ENCODE measurements at places on chromosomes 3 and 15.
A peak's percentile ranks its signal among the peaks of the same experiment; 100 is the strongest.

DNA sequence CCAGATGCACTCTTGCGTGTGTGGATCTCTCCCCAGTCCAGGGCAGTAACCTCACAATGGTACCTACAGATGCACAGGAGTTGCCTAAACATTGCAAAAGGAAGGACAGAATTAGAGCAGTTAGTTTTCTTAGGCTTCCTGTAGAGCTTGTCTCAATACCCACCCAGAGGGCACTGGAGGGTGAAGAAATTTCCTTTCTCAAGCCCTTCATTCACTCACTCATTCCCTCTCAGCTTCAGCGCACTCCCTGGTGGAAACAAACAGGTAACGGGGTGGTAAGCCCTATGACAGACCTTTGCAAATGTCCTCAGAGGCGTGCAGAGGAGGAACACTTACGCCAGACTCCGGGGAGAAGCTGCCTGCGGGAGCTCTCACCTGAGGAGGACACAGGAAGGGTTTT is 267.4 kb upstream of the HES1 start:
- DNase-seq: no peak

DNA sequence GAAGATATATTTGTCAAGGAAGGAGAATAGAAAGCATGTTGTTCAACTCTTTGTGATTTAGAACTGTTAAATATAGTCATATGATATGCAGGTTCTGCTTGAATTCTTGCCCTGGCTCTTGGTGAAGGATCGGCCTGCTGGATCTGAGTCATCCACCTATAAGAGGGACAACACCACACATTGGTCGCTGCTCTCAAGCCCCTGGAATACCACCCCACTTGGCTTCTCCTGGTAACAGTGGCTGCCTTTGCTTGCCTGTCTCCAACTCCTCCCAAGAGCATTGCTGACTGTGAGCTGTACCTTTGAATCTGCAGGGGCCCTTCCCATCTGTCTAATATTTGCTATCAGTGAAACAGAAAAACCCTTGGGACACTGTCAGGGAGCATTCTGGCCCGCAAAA is 78.9 kb upstream of the DGKG start:
- no peak for DNase-seq

DNA sequence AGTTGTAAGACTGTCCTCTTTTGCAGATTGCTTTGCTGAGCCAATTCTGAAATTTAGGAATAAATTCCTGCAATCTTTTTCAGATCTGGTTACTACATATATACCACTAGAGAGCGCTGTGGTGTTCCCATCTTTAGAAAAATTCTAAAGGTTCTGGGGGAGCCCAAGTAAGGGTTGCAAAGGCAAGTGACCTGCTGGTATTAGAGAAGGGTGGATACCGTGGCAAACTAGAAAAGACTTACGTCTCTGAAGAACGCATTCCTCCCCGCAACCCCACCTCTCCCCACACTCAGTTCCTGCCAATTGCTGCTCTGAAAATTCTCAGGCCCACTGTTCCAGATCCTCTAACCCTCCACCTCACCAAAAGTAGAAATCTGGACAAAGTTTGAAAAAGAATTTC is 48.5 kb downstream of the EFHB start:
- DNase-seq: peak; percentile 46

DNA sequence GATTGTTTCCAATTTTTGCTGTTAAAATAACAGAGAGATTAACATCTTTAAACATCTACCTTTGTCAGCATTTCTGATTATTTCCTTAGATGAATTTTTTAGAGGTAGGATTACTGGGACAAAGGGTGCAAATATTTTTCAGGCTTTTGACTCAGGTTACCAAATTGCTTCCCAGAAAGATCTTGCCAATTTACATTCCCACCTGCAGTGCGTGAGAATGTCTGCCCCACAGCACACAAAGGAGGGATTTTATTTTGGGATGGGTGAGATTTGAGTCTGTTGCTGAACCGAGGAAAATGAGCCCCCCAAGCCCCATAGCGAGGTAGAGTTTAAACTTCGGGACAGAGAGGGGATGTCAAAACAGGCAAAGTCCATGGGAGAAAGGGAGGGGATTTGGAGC is 25.9 kb upstream of the RNU6-1 start:
- DNase-seq: no peak

DNA sequence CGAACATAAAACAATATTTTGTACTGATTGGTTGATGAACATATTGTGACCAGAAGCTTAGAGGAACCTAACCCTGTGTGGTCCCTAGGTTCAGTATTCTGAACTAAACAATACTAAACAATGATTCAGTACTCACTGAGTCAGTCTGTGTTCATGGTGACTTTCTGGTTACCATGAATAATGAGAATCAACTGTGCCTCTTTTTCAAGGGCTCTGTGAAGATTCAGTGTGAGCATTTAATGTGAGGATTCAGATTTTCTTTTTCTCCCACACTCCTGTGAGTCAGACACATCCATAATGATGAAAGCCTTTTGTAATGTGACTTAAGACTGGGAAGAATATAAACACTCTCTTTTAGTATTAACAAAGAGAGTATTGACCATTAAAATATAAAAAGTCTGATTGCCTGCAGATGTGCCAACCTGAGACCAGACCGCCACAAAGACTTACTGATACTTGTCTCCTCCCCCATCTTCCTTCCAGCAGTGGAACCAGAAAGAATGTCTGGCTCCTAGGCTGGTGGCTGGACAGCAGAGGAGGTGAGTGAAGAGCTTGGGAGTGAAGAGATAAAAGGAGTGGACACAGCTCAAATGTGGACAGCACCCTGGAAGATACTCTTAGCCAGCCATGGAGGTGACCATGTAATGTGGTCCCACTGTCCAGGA is 17.6 kb upstream of the ACTL6A start:
- no peak for DNase-seq

DNA sequence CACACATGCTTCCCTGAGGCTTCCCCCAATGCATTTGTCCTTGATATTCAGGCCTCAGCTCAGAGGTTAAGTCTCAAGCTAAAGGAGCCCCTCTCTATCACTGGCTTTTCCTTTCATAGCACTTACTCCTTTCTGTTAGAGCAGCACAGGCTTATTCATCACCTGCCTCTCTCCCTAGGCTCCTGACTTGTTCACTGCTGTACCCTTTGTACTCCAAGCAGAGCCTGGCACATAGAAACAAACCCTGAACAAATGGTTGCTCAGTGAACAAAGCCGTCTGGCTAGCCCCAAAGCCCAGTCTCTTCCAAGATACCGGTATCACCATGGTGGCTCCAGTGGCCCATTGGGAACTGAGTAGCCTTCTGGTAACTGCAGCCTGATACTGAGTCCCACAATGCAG is 231.1 kb upstream of the TRIM42 start:
- DNase-seq: no peak

GRCh38 chr15:100658895-100659294 is 56.5 kb downstream of the ASB7 start:
- no peak for DNase-seq

DNA sequence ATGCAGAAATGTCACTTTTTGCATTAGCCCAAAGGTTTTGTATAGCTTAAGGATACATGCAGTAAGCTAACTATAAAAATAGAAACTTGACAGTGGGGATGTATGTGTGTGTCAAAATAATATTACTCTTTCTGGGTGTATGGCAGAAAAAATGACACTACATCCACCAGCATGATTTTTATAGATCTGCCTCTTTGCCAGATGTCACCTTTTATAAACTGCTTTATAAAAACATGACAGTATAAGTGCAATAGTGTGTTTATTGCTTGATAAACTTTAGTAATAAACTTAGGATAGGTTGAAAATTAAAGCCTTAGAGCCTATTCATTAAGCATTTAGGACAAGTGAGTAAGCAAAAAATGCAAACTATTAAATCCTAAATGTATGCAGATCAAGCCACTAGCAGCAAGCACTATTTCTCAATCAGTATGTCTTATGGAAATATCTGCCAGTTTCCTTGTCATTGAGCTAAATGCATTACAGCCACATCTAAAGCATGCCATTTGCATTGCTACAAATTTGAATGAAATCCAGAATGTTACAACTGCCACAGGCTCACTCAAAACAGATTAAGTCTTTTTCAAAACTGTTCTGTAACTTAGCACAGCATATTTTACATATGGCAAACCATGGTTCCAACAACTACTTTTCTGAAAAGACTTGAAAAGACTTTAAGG is 935.0 kb downstream of the FHIT start:
- no peak for DNase-seq

DNA sequence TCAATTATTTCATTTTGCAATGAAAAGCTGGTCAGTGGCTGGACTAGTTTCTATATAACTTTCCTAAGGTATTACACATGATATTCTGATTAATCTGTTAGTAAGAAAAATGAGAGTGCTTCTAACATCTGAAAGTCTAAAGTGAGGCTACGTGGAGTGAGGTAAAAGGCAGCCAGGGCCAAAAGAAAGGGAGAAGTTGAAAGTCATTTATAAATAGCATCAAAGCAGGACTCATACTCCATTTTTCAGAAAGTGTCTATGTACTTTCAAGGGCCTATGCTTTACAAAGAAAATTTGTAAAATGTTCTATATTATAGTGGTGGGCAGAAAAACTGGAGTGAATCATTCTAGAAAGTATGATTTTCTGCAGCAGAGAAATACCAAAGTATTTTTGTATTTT is 80.0 kb downstream of the CSNK1G1 start:
- no peak for DNase-seq

GRCh38 chr3:23270423-23270822 is 67.3 kb downstream of the UBE2E2 start:
- DNase-seq: no peak

- no peak for DNase-seq
Observed at GRCh38 chr3:128503164-128503651, 10.2 kb upstream of the GATA2 start.

DNA sequence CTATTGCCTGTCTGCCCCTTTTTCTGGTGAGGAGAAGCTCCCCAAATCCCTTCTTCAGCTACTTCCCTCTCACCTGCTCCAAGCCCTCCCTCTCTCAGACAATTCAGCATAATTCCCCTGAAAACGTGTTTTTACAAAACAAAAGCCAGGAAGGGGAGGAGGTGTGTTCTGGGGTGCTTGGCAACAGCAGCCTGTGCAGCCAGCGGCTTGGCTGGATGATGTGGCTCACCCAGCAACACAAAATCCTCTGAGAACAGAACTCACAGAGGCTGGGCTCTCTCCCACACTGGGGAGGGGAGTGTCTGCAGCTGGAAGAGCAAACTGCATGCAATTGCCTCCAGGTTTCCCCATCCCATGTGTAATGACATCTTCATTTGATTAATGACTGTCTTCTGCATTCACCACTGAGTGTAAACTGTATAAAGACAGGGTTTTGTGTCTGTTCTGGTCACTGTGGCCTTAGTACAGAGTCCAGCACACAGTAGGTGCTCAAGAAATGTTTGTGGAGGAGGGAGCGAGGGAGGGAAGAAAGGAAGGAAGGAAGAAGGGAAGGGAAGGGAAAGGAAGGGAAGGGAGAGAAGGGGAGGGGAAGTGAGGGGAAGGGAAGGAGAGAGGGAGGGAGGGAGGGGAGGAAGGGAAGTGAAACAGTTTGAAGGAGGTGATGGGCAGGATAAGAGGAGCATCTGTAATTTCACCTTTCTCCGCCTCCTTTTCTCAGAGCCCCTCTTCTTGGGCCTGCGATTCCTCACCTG is 70.1 kb upstream of the GLCE start:
- no peak for DNase-seq

GRCh38 chr3:98326105-98326893 is 27.4 kb upstream of the OR5K4 start:
- peak; percentile 6 for DNase-seq

DNA sequence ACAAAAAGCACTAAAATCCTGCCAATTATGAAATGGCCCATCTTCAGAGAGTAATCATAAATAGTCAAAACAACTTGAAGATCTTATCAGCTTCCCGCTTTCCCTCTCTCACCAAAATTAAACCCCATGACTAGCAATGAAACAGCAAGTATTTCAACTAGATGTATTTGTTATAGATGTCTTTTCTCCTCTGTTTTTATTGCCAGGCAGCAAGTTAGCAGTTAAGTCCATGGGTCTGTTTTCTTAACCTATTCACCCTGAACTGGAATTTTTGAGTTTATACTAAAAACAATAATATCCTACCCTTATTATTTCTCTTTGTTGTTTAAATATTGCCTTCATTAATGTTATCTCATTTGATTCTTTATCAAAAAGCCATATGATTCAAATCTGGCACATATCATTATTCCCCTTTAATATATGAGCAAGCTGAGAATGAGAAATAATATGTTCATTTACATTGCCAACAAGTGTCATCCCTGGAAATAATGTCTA is 23.3 kb downstream of the AQP9 start:
- no peak for DNase-seq

GRCh38 chr15:71335591-71335990 is 220.3 kb downstream of the THSD4 start:
- no peak for DNase-seq

- no peak for DNase-seq
Observed at GRCh38 chr15:59339252-59339672, 33.4 kb downstream of the MYO1E start.

- DNase-seq: no peak
Observed at GRCh38 chr3:104519068-104519467, 847.6 kb upstream of the ALCAM start.

DNA sequence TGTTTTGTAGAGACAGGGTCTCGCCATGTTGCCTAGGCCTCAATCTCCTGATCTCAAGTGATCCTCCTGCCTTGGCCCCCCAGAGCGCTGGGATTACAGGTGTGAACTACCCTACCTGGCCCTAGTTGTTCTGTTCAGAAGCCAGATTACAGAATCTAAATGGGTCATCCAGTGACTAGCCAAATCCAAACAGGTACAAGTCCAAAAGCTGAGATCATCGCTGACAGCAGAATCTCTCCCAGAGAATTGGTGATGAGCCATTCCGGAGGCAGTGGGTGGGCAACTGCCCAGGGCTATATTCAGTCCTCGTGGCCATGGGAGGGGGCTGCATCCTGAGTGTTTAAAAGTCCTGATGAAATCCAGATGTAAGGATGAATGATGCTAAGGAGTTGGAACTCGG is 47.5 kb upstream of the SEMA4B start:
- no peak for DNase-seq

DNA sequence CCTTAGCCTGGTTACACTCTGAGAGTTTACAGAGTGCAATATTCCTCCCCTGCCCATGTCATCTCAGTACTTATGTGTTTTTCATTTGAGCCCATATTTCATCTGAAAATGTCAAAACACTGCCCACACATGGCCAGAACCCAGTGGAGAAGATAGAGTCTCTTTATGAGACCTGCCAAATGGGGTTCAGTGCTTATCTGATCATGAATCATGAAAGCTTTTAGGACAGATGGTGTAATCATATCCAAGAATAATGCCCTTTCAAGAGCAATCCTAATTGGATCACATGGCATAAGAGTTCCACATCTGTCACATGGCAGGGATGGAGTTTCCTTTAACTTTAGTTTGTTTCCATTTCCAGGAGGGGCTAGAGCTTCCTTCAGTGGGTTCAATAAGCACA is 77.2 kb upstream of the AGBL1 start:
- DNase-seq: no peak

- DNase-seq: peak; percentile 10
Observed at GRCh38 chr3:148723631-148724030, 25.9 kb downstream of the AGTR1 start.

GRCh38 chr3:49269443-49270155 is 7.4 kb downstream of the C3orf62 start:
- no peak for DNase-seq

DNA sequence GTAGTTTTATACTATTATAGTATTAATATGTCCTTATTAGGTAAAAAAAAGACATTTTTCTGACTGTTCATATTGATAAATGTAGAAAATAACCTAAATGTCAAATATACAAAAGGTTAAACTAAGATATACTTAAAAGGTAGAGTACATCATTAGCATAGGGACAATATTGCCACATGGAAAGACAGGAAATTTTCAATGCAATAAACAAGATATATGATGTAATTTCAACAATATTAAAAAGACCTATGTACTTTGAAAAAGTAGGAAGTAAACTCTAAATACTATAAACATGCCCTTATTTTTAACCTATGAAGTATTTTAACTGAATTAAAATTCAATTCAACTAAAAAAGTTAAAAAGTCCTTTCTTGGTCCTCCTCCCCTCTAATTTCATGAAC is 1.9 kb downstream of the SPG11 start:
- no peak for DNase-seq
